CD8-positive, alpha-beta memory T cell (primary cell): ENCODE measurements at places on chromosomes 6 and 20.

GRCh38 chr20:49099011-49099410, 52.9 kb downstream of the CSE1L start:
- no peaks in the 10 kb centered on the region for H3K27me3 ChIP-seq
- H3K4me1 ChIP-seq = no peaks in the 10 kb centered on the region
- H3K4me3 ChIP-seq = no peak overlapping the region
- H3K36me3 ChIP-seq = peaks cover 35% of the 10 kb centered on the region
- DNase-seq = no peak

DNA sequence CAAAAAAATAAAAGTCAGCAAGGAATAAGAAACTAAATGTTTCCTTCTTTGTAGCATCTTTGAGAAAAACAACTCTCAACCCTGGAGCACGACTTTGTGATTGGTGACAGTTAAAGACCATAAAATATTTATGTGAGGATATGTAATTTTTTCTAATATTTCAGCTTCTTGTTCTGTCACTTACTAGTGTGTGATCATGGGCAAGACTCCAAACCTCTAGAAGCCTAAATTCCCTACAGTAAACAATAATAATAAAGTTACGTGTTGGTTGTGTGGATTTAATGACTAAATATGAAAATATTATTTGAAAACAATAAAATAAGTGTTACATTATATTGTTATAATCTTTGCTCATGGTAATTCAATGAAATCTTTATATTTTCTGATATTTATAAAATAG, 735.6 kb upstream of the MARCKS start:
- no peak overlapping the region for H3K27ac ChIP-seq
- H3K27me3 ChIP-seq = no peaks in the 10 kb centered on the region
- no peaks in the 10 kb centered on the region for H3K4me1 ChIP-seq
- DNase-seq = no peak
- H3K36me3 ChIP-seq = no peaks in the 10 kb centered on the region

DNA sequence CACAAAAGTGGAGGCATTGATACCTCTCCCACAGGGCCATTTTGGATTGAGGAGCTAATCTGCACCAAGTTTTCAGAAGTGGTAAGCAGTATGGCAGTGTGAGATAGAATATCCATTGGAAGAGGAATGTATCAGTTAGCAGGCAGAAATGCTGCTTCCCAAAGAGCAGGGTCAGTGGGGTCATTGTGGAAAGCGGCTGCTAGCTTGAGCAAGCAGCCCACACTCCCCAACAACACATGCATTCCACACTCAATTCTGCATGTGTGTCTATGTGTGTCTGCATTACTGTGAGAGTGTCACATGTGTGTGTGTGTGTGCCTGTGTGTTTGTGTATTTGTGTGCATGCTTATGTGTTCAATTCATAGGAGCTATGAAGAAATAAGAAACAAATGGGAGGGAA, 190.9 kb upstream of the FOXA2 start:
- H3K4me3 ChIP-seq = no peak overlapping the region
- no peaks in the 10 kb centered on the region for H3K27me3 ChIP-seq
- no peak overlapping the region for H3K27ac ChIP-seq
- H3K4me1 ChIP-seq = no peaks in the 10 kb centered on the region
- H3K36me3 ChIP-seq = no peaks in the 10 kb centered on the region

DNA sequence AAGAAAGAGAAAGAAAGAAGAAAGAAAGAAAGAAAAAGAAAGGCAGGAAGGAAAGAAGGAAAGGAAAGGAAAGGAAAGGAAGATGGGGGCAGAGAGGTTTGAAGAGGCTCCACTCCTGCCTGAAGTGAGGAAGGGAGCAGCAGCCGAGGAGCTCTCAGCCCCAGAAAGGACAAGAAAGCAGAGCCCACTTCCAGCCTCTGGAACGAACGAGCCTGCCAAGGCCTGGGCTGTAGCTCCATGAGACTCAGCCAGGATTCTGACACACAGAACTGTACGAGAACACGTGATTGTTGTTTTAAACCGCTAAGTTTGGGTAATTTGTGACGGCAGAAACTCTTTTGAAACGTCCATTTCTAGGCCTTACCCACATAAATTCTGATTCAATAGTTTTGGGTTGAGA, 69.5 kb downstream of the TTLL2 start:
- no peaks in the 10 kb centered on the region for H3K36me3 ChIP-seq
- H3K4me3 ChIP-seq = no peak overlapping the region
- H3K27ac ChIP-seq = no peak overlapping the region
- no peak for DNase-seq

DNA sequence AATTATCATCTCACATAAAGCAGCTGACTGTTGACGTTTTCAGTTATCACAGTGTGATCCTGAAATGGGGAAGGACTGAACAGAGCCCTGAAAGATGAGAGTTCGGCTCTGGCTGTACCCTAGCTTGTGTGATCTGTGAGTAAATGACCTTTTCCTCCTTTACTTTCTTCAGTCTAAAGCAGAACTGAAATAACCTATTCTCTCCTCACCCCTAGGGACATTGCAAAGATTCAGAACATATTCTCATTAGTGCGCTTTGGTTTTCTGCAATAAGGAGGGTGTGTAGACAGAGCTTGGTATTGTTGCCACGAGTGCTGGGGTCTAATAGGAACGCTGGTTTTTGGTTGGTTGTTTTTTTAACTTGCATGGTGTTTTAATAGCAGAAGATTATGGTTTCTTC, 16.7 kb downstream of the FARS2 start:
- DNase-seq = no peak
- no peak overlapping the region for H3K27ac ChIP-seq
- peaks cover 4% of the 10 kb centered on the region for H3K4me1 ChIP-seq
